A549 treated with AZD2906 at 1 μM for 4 hours (cell line): ENCODE measurements at places on chromosomes 1 and 21. TPM values are rescaled to one million over a fixed set of nuclear protein-coding genes. Genes with fewer than 3 reads are reported as not detected.

SPAG17 gene
- total RNA-seq = not detected in 5 replicates

BEST4 gene
- 0.17 to 0.37 TPM (median 0.24 TPM) in 5 replicates for total RNA-seq

TAS1R1 gene
- 0.03 TPM in 1 of 5 replicates, not detected in the others for total RNA-seq

HEYL gene
- 3.1 to 3.5 TPM (median 3.4 TPM) in 5 replicates for total RNA-seq

OR2T11 gene
- not detected in 5 replicates for total RNA-seq

GNAT2 gene
- total RNA-seq = 0.07 to 0.10 TPM in 2 of 5 replicates, not detected in the others

DENND2C gene
- total RNA-seq = 0.32 to 0.51 TPM (median 0.40 TPM) in 5 replicates

ELAPOR1 gene
- 0.53 to 0.71 TPM (median 0.56 TPM) in 5 replicates for total RNA-seq

GNG4 gene
- 10.4 to 16.4 TPM (median 12.7 TPM) in 5 replicates for total RNA-seq

SYCP1 gene
- not detected in 5 replicates for total RNA-seq

C1orf159 gene
- total RNA-seq = 8.2 to 14.5 TPM (median 13.7 TPM) in 5 replicates

FMO5 gene
- total RNA-seq = 0.59 to 1.1 TPM (median 0.61 TPM) in 5 replicates

TSPAN2 gene
- 0.68 to 1.3 TPM (median 0.86 TPM) in 5 replicates for total RNA-seq

LCE1C gene
- 0.22 TPM in 1 of 5 replicates, not detected in the others for total RNA-seq
